ENCODE measurements at places on chromosomes 3 and 15. TPM values are rescaled to one million over a fixed set of nuclear protein-coding genes. Genes with fewer than 3 reads are reported as not detected.

The CPLX3 gene
- total RNA-seq = not detected

The DUOXA2 gene
- not detected for total RNA-seq

DNA sequence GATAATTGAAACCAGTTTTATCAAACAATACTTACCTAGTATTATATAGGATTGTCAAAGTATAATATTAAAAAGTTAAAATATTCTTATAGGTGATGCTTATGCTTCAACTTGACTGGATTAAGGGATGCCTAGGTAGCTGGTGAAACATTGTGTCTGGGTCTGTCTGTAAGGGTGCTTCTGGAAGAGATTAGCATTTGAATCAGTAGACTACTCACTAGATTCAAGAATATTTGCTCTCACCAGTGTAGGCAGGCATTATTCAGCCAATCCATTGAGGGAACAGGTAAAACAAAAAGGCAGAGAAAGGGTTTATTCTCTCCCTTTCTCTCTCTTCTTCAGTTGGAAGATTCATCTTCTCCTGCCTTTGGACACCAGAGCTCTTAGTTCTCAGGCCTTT lies 486.8 kb upstream of the GOLIM4 start:
- DNase-seq = no peak

GRCh38 chr3:196227629-196228493 lies 11.5 kb downstream of the SLC51A start:
- DNase-seq = no peak

GRCh38 chr15:65088643-65089021 lies 12.1 kb downstream of the KBTBD13 start:
- no peak for DNase-seq

DNA sequence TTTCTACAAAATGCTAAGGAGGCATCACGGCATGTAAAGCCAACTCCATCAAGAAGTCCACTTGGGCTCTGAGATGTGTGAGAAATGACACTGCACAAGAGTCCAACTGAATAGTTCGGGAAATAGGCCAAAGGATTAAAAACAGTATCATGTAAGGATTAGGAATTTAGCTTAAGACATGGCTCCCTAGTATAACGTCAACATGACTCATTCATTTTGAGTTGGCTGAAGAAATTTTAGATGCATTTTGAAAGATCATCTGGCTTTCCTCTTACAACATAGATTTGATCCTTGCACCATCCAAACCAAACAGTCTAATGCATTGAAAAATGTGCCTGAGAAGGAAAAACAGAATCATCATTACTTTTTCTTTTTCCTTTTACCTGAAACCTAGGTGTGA lies 109.3 kb upstream of the MME start:
- no peak for DNase-seq

Measured in thoracic aorta (tissue), 2 donors.